ENCODE measurements at places on chromosomes 6 and 20.
A peak's percentile ranks its signal among the peaks of the same experiment; 100 is the strongest.

GRCh38 chr20:15924556-15924955, 648.7 kb downstream of the KIF16B start:
- DNase-seq = no peak

DNA sequence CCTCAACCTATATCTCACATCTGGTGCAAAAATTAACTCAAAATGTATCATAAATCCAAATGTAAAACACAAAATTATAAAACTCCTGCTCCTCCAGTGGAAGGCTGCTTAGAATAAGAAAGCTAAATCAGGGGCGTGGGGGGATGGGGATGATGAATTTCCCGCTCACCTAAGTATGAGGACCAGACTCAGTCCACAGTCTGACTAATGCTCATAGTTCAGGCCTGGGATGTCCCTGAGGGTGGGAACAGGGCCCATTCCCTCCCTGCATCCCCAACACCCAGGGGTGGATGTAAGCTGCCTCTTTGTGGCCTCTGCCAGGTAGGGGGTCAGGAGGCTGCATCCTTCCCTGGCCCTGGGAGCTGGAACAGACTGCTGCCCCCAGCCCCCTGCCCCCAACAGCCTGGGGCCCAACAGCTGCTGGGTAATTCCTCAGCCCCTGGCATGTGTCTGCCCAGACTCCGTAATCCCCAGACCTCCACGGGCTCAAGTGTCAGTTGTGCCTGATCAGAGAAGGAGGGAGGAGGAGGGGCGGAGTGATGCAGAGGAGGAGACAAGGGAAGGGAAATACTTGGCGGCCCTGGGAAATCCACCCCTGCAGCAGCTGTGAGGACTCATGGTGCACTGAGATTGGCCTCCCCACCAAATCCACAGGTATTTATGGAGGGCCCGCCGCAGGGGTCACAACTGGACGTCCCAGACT, 224.5 kb downstream of the PREX1 start:
- no peak for DNase-seq

DNA sequence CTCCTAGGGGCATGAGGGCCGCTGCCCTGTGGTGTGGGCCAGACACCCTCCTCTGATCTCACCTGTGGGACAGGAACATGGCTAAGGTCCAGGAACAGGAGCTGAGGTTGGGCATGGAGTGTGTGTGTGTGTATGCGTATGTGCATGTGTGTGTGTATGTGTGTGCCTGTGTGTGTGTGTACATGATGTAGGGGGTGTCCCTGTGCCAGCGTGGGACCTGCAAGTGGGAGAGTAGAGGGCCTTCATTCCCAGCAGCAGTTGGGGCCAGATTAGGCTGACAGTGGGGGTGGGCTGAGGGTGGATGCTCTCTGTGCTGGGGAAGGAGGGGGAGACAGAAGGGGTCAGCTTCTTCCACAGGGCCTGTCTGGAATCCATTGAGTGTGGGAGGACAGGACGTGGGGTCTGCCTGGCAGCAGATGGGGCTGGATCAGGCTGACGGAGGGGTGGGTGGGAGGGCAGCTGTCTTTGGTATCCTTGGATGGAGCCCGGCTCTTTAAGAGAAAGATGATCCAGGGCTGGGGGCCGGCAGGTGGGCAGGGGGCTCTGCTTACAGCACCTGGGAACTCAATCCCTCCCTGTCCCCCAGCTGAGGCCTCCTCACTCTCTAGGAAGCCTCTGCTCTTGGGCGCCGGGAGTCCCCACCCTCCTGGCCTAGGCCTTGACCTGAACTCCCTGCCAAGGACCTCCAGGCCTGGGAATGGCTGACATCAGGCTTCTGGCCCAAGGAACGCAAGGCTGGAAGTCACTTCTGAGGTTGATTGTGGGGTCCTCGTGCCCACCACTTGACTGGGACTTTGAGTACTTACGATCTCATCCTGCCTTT, 44.0 kb downstream of the SPDEF start:
- no peak for DNase-seq

DNA sequence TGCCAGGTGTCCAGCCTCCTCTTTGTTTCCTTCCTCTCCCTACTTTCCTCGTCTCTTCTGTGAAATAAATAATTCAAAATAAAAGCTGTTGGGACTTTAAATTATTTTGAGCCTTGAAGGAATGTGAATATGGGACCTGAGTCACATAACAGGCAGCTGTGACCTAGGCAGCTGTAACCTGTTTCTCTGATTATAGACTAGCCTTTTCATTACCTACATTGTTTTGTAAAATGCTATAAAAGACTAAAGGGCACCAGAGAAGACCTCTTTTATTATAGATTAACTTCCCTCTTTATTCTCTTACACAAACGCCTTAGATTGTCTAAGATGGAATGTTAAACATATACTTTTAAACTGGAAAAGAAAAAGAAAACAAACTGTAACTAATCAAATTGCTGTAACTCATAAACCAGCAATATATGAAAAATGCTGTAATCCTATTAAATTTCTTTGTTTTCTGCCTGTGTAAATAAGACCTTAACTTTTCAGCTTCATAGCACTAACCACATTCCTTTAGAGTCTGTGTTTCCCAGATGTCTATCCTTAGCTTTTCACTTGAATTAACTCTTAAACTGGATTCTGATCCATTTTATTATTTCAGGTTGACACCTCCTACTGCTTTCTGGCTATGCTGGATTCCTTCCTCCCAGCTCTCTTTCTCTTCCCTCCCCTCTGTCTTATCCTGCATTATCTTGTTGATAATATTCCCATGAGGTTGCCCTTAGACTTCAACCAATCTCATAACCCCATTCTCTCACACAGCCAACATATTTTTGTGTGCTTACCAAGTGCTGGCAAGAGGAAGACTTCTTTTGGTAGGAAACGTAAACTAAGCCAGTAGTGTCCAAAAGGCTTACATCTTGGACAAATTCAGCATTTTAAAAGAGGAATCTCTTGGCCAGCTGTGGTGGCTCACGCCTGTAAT, 69.2 kb downstream of the TPD52L1 start:
- no peak for DNase-seq

DNA sequence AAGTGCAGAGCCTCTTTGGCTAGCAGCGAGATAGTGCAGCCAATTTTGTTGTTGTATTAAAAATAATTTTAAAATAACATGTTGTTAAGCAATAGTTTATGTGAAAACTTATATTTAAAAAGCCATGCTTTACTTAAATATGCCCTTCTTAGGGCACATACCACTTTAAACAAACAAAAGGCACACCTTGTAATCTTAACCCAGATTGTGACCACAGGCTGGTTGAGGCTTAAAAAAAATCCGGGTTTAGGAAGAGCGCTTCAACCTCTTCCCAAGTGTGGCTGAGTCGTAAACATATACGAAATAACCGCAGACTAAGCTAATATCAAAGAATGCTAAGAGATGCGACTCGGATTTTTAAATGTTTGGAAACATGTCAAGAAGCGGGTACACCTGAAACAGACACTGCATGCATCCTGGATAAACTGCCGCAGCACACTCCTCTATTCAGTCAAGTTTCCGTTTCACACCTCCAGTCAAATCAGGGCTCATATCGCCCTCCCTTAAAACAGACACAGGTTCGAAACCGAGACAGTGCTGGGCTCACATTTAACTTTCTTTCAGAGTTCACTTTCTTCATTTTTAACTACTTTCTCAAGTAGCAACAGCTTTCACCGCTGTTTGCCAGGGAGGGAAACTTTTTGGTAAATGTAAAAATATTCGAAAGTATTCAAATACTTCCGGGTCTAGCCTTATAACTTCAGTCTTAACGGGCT, 1.5 kb downstream of the DEK start:
- peak; percentile 48 for DNase-seq

- DNase-seq = no peak
Measured at GRCh38 chr20:63133481-63134091, 82.3 kb downstream of the YTHDF1 start.

GRCh38 chr6:96089173-96089572, 73.4 kb downstream of the FUT9 start:
- DNase-seq = peak; percentile 16

DNA sequence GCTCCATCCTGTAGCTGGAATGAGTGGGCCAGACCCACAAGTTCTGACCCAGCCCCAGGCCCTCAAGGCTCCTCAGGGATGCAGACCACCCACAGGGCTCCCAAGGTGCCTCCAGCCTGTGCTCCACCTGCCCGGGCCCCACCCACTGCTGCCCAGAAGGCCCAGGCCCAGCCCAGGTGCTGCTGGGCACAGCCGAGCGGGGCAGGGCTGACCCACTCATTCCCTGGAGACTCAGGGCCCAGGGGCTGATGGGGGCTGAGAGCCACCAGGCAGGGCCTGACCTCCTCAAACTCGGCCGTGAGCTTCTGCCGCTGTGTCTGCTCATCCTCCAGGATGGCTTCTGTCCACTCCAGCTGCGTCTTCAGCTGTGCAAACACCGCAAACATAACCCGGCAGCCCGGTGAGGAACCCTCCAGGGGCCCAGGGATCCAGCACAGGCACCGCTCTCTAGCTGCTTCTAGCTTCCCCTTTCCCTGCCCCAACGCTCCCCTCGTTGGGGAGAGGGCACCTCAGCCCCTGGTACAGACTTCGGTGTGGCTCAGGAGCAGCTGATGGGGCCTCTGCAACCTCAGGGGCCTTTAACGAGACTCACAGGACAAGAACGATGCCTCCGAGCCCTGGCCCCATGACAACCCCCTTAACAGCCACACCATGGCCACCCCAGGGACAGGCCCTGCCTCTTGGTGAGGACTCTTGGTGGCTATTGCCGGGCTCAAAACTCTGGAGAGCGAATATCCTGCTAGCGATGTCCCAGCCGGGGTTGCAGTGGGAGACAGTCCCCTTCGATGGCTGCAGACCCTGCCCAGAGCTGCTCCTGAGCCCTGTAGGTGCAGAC, 46.0 kb downstream of the DSTN start:
- DNase-seq = no peak
